GM03348 (cell line): ENCODE measurements at places on chromosomes 2 and 18.

GRCh38 chr2:149991576-149991975, 404.0 kb upstream of the MMADHC start:
- no peak for DNase-seq

DNA sequence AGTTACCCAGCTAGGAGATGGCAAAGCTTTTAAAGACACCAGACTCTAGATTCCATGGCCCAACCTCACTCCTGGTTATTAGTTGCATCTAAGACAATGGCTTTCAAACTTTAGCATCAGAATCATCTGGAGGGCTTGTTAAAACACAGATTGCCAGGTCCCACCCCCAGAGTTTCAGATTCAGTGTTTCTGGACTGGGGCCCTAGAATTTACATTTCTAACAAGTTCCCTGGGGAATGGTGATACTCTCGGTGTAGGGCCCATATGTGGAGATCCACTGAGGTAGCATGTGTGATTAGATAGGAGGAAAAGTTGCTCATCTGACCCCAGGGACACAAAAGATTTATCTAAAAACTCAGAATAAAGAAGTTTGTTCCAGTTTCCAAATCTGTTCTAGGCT, 14.5 kb upstream of the TTR start:
- DNase-seq: no peak

GRCh38 chr2:54092940-54093339, 22.5 kb upstream of the ACYP2 start:
- DNase-seq: no peak

DNA sequence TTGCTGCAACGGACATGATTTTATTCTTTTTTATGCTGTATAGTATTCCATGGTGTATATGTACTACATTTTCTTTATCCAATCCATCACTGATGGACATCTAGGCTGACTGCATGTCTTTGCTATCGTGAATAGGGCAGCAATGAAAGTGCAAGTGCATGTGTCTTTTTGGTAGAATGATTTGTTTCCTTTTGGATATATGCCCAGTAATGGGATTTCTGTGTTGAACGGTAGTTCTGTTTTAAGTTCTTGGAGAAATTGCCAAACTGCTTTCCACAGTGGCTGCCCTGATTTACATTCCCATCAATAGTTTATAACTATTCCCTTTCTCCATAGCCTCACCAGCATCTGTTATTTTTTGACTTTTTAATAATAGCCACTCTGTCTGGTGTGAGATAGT, 99.7 kb upstream of the CRIM1 start:
- DNase-seq: no peak

DNA sequence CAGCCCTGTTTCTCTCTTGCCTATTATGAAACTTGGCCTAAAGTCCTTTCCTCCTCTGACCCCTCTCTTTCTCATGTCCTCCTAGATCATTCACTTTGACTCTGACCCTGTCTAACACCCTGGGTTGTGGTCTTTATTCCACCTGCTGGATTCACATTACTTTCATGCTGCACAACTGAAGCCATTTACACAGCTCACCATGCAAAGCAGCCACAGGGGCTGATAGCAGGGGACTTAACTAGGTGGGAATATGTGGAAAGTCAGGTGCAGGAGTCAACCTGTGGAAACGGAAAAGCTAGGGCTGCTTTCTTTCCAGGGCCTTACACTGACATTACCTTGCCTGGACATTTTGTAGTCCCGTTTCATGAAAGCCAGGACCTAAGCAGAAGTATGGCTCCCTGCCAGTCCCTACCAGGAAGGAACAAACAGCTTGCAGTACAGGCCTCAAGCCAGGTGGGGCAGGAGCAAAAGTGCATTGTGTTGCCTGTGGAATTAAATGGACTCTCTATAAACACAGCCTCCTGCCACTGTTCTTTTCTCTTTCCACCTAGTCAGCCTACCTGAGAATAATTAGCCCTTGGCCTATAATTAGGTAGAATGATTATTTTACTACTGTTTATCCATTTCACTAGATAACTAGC, 11.8 kb downstream of the MAPRE3 start:
- no peak for DNase-seq

GRCh38 chr2:169012812-169013627, 18.1 kb downstream of the ABCB11 start:
- no peak for DNase-seq

GRCh38 chr2:132860220-132860619, 190.2 kb upstream of the LYPD1 start:
- DNase-seq: no peak
